ENCODE measurements at places on chromosomes 1 and 21.

DNA sequence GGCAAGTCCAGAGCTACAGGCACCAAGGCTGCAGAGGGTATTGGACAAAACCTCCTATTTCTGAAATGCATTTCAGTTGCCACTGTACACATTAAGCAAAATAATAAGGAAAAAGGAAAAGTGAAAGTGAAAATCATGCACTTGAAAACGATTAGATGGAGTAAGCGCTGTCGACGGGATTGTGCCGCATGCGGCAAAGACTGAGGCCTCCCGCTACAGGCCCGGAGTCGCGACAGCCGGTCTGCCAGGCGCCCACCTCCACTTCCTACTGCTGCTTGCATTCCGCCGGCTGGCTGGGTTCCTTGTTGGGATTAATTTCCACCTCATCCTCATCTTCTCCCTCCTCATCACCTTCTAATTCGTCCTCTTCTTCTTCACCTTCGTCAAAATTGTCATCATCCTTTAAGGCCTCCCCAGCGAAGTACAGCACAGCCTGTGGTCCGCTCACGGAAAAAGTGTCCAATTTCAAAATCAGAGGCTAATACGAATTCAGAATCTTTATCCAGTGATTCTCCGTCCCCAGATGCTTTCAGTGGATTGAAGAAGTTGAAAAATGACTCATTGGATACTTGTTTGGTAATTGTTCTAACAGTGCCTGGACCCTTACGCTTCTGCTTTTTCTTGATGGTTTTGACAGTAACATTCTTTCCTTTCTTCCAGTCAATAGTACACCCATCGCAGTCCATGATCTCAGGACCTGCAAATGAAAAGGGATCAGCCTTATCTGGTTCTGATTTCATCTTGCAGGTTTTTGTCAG is 38.0 kb downstream of the CD58 start:
- no peak for DNase-seq

- peak; percentile 47 for DNase-seq
Observed at GRCh38 chr1:219938706-219939105, 10.3 kb upstream of the SLC30A10 start.

DNA sequence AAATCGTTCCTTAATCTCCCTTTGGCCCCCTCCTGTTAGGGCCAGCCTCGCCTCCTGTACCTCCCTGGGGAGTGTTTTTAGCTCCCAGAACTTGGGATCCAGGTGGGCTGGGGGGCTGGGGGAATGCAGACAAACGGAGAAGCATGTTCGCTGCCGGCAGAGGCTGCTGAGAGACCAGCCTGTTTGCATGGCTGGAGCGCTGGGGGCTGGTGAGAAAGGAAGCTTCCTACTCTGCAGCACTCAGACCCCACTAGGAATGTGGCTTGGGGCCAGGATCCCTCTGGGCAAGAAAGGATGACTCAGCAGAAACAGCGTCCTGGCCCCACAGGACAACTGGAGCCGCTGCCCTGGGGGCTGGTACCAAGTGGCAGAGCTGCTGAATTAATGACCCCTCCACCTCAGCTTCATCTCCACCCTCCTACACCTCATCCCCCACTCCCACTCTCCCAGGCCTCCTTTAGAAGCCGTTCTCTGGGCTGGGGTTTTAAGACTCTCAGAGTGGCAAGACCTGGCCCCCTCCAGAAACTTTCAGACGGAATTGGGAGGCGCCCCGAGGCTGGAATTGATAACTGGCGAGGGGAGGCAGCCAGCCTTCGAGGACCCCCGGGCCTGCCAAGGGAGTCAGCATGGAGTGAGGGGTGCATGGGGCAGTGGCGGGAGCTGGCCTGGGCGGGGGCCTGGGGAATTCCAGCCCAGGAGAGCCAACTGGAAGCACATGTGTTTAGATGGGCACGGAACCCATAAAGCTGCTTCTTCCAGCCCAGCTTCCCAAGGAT is 28.5 kb upstream of the EPS8L3 start:
- peak; percentile 75 for DNase-seq

- no peak for DNase-seq
Observed at GRCh38 chr21:17343055-17343454, 169.8 kb upstream of the CXADR start.

- no peak for DNase-seq
Observed at GRCh38 chr1:31785947-31786290, 21.8 kb upstream of the ADGRB2 start.

GRCh38 chr1:197862221-197862620 is 40.2 kb upstream of the C1orf53 start:
- DNase-seq: no peak

- DNase-seq: no peak
Observed at GRCh38 chr1:36656271-36656670, 173.6 kb upstream of the CSF3R start.

- no peak for DNase-seq
Observed at GRCh38 chr1:196951711-196952394, 8.3 kb downstream of the CFHR2 start.

GRCh38 chr1:54273795-54274163 is 73.8 kb downstream of the MRPL37 start:
- peak; percentile 85 for DNase-seq

- DNase-seq: no peak
Observed at GRCh38 chr1:230261928-230262650, 164.0 kb downstream of the PGBD5 start.

DNA sequence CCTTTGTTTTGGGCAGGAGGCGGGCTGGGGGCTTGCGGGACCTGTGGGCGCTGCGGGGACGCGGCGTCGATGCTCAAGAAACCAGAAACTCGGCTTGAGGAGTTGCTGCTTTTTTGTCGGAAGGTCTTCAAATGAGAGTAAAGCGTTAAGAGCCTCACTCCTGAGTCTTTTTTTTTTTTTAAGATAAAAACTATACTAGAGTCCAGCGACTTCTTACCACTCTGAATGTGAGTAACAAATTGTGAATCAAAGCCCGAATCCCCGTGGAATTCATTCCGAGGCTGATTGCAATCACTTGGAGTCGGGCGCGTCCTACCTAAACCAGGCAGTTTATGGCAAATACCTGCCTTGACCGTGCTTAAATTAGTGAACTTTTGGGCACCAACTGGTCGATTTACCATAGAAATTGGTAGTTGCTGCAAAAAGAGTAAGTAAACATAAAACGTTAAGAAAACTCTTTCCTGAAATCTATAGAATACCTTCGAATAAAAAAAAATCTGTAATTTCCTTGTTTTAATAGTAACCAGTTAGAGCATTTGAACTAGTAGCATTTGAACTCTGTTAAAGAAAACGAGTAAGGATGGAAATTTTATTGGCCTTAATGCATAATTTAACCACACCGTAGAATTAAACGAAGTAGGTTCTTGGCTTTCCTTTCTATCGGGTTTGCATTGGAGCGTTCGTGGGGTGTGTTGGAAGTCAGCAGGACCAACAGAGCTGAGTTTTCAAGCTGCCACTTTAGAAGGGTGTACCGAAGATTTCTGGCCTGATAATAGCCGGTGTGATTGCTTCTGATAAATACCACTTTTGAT is 769 bp downstream of the GPSM2 start:
- peak; percentile 9 for DNase-seq

DNA sequence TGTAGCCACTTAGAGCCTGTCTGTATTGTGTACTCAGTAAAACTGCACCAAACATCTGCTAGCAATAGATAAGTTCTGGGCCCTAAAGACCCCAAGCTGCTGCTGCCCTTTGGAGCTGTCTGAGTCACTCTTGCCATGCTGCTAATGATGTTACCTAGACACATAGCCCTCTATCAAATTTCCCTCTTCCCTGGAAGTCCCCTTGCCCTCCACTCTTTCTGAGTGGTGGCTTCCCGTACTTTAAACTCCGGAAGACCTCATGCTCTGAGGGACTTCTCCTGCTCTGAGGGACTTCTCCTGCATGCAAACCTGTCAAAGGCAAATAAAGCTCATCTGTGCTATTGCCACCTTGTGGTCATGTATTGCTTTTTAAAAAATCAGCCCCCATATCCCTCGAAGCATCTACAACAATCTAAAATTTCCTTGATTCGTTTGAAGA is 34.0 kb downstream of the FH start:
- DNase-seq: peak; percentile 9

DNA sequence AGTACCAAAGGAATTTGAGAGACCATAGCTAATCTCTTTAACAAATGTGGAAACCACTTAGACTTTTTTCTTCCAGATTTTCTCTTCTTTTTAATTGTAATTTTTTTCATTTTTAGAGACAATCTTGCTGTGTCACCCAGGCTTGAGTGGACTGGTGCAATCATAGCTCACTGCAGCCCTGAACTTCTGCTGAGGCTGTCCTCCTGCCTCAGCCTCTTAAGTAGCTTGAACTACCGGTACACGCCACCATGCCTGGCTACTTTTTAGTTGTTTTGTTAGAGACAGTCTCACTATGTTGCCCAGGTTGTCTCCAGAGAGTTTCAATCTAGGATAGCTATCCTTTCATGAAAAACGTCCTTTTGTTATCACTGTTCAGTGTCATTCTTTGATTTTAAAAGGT is 15.0 kb downstream of the PRRC2C start:
- DNase-seq: no peak

GRCh38 chr1:169844941-169845608 is 48.6 kb downstream of the SCYL3 start:
- no peak for DNase-seq

GRCh38 chr1:29264773-29265389 is 28.6 kb downstream of the PTPRU start:
- DNase-seq: no peak

GRCh38 chr1:157239936-157240335 is 101.7 kb upstream of the ETV3 start:
- DNase-seq: no peak

DNA sequence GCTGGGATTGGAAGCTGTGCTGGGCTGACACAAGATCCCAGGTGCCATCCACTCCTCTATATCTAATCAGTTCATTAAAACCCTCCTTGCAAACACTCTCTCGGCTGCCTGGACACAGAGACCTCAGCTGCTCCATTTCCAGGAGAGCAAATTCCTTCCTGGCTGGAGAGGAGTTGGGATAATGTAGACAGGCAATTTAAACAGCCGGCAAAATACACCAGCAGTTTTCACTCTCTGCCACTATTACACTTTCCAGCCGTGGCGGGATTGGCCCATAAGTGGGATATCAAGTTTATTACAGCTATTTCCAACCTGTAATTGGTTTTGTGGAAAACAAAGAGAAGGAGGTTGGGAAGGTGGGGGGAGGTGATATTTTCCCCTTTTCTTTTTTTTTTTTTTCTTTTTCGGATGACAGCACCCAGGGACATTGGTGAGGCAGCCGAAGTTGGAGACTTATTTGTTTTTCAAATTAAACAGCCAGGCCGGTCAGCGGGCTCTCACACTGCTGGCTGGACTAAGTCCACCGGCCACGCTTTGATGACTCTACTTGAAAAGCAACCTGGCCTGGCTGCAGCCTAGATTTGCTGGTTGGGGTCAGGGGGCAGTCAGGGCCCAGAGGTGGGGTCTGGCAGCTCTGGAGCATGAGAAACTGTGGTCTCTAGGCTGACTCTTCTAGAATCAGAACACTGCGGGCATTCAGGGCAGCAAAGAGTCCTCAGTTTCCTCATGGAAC is 177.4 kb downstream of the IGSF21 start:
- no peak for DNase-seq

GRCh38 chr1:17611991-17612390 is 72.5 kb downstream of the ARHGEF10L start:
- DNase-seq: peak; percentile 35

DNA sequence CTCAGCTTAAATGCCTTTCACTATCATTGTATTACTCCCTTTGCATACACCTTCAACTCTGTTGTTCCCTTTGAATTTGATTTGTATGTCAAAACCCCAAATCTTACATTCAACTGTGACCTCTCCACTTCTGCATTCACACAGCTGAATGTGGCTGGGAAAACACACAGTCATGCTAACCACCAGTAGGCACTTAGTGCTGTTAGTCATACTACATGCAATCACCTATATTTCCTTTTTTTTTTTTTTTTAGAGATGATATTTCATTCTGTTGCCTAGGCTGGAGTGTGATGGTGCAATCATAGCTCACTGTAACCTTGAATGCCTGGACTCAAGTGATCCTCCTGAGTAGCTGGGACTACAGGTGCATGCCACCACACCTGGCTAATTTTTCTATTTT is 16.2 kb downstream of the BTBD8 start:
- no peak for DNase-seq

GRCh38 chr1:154459080-154459479 is 42.9 kb upstream of the TDRD10 start:
- no peak for DNase-seq

DNA sequence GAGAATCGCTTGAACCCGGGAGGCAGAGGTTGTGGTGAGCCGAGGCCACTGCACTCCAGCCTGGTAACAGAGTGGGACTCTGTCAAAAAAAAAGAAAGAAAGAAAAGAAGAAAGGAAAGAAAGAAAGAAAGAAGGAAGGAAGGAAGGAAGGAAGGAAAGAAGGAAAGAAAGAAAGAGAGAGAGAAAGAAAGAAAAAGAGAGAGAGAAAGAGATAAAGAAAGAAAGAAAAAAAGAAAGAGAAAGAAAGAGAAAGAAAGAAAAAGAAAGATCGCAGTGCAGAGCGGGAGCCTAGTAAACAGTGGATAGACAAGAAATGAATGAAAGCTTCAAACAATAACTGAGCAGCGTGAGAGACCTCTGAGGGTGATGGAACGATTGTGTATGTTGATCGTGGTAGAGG is 20.6 kb upstream of the GRHL3 start:
- no peak for DNase-seq

GRCh38 chr21:46667741-46668380 is 32.4 kb downstream of the PRMT2 start:
- peak; percentile 73 for DNase-seq

- no peak for DNase-seq
Observed at GRCh38 chr1:247962911-247963588, 2.0 kb upstream of the OR2AK2 start.

- peak; percentile 45 for DNase-seq
Observed at GRCh38 chr1:158146165-158146564, 34.5 kb upstream of the CD1D start.

GRCh38 chr21:42535602-42536171 is 22.0 kb downstream of the SLC37A1 start:
- DNase-seq: no peak

GRCh38 chr1:154972213-154972516 is 1.6 kb upstream of the SHC1 start:
- no peak for DNase-seq

DNA sequence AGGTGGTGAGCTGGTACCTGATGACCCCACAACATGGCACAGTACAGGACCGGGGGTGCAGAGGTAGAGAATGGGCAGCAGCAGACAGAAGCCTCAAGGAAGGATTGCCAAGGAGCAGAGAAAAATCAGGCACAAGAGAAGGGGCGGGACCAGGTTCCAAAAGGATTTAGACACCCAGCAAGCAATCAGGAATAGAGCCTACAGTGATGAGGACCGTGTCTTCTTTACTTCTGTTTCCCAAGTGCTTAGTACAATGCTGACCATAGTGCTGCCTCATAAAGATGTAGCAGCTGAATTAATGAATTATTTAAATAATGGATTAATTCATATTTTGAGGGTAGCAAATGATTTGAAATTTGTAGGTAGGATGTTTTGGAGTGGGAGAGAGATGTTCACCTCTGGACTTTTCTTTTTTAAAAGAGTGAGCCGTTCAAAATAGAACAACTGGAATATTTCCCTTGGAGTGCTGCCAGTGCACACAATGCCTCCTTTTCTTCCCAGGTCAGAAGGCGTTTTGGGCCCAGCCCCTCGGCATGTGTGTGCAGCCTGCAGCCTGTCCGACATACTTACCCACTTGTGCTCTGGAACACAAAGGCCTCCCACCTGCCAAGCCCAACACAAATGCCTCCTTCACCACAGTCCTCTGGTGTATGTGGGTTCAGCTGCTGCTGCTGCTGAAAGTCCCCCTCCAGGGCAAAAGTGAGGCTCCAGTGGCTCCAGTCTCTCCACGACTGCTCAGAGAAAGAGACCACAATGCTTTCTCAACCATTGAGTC is 19.6 kb downstream of the KANK4 start:
- no peak for DNase-seq

Measured in H54 (cell line).